Body of pancreas (tissue), 4 donors: ENCODE measurements at places on chromosomes 2 and 18. TPM values are rescaled to one million over a fixed set of nuclear protein-coding genes. Genes with fewer than 3 reads are reported as not detected.

LOXHD1 gene
- total RNA-seq, result 0.26 TPM

GLI2 gene
- total RNA-seq, result 1.3 TPM

DNAJC5G gene
- 1.3 TPM for total RNA-seq

RDH14 gene
- 11.9 TPM for total RNA-seq

ITGA4 gene
- 4.3 TPM for total RNA-seq

ITGB1BP1 gene
- 28.3 TPM for total RNA-seq

RGPD4 gene
- total RNA-seq, result not detected

TBR1 gene
- not detected for total RNA-seq

PAIP2B gene
- total RNA-seq, result 32.9 TPM

HOXD12 gene
- not detected for total RNA-seq

AMER3 gene
- total RNA-seq, result 0.78 TPM

GAD1 gene
- total RNA-seq, result not detected

DSG1 gene
- not detected for total RNA-seq

POTEJ gene
- total RNA-seq, result 0.52 TPM

CMPK2 gene
- total RNA-seq, result 6.9 TPM

GRCh38 chr2:37005118-37005868 lies 39.0 kb upstream of the STRN start:
- no peak for DNase-seq

DNA sequence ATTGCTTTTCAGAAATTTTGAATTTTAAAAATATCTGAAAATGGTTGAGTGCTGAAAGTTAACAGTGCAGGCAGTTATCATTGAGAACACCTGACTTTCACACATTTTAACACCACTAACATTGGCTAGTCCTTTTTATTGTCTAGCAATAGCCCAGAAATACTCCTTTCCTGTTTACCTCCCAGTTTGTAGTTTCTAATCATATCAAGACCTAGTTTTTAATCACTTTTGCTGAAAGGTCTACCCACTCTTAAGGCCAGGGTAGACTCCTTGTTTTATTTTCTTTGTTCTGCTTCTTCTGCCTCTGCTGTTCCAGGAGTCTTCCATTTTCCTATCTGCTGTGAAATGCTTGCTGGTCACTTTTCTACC lies 72.1 kb downstream of the UBE2E3 start:
- DNase-seq, result no peak

DNA sequence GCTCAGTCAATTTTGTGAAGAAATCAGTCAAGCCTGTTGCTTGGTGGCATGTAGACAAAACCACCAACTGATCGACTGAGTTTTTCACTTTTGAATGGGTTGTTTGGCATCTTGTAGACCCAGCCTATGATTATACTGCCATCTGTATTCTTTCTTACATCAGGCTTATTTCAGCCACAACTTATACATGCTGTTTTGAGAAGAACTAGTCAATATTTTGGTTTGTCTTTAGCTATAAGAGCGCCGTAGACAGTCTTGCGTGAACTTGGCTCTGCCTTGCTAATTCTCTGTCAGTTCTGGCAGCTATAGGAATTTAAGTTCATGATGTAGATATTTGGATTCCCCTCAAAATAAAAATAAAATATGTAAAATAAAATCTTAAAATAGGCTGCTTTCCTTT lies 742.0 kb upstream of the FANCL start:
- no peak for DNase-seq

DNA sequence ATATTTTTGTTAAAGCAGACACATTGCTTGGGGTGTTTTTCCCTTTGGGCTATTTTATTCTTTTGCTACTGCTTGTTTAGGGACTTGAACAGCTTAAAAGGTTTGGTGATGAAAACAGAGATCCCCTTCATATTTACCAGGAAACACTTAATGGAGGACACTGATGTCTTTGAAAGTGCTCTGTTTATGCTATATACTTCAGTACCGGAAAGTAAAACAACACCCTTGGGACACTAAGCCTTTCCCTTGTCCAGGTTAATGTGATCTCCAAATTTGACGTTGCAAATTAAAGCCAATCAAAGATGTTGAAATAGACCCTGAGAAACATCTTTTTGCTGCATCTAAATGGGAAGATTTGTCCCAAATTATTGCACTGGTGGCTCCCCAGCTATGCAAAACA lies 564.6 kb upstream of the PKDCC start:
- no peak for DNase-seq

GRCh38 chr2:107027205-107027604 lies 141.2 kb upstream of the ST6GAL2 start:
- no peak for DNase-seq

DNA sequence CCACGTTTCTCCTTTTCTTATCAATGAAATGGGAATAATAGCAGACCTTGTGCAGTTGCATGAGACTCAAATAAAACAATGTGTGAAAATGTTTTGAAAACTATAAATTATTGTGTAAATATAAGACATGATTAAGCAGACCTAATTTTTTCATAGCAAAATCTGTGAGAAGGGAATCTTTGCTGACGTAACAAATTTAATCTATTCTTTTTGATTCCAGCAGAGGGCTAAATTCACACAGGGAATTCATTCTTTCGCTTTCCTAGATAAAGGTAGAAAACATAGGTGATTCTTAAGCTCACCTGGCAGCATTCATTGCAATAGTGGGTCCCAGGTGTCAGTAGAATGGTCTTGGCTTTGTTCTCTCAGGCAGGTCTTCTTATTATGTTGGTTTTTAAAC lies 450.0 kb upstream of the GCFC2 start:
- no peak for DNase-seq

- no peak for DNase-seq
Measured at GRCh38 chr2:84526562-84526961, 10.3 kb downstream of the DNAH6 start.

DNA sequence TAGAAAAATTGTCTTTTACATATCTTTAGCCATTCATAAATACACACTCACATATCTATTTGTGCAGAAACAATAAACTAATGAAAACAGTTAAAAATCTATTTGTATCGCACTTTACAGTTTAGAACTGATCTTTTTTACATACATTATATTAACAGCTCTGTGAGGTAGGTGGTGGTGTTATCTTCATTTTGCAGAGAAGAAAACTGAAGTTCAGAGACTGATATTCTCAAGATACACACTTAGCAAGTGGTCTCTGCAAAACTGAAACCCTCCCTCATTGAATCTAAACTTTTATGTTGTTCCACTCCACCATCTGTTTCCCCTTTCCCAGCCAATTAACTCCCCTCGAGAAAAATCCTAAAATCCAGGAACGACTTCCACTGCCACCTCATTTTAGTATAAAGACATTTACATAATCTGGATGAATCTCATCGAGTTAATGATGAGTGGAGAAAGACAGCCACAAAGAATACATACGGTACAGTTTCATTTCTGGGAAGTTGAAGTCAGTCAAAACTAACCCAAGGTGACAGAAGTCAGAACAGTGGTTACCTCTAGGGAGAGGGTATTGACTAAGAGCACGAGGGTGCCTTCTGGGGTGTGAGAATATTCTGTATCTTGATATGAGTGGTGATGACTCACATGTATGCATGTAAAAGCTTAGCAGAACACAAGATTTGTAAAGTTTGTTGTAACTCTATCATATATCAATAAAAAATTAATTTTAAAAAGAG lies 524.2 kb upstream of the TCF4 start:
- DNase-seq, result no peak

DNA sequence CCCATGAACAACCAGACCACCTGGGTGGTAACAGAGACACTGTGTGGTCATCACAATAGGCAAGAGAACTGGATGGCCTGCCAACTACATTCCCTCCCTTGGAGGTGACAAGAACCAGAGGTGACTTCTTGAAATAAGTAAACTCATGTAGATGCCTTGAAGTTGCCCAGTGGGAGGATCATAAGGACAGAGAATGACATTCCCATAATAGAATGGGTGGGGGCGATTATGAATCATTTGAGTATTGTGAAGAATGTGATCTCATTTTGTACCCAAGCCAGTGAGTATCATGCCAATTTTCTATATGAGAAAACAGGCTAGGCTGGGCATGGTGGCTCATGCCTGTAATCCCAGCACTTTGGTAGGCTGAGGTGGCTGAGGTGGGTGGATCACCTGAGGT lies 211.4 kb upstream of the GYPC start:
- no peak for DNase-seq

DNA sequence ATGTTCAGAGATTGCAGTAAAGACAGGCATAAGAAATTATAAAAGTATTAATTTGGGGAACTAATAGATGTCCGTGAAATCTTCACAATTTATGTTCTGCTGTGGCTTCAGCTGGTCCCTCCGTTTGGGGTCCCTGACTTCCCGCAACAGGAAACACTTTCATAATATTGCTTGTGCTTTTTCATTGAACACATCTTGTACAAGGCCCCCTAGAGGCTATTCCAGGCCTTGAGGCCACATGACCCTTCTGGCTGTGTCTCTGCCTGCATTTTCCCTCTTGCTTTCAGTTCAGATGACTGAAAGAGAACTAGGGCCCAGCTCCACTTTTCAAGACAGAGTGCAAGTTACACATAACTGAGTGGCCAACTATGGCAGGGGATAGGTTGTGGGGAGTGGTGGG lies 164.1 kb downstream of the TMEM247 start:
- DNase-seq, result no peak

DNA sequence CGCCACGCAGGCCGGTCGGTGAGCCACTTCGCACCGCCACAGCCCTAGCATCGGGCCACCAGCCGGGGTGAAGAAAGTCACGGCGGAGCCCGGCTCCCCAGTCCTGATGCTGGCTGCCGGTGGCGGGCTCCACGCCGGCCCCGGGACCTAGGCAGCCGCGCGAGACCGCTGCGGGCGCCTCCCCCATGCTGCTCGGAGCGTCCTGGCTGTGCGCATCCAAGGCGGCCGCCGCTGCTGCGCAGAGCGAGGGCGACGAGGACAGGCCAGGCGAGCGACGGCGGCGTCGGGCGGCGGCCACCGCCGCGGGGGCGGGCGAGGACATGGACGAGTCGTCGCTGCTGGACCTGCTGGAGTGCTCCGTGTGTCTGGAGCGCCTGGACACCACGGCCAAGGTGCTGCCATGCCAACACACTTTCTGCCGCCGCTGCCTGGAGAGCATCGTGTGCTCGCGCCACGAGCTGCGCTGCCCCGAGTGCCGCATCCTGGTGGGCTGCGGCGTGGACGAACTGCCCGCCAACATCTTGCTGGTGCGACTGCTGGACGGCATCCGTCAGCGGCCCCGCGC lies 433 bp downstream of the SH3RF3 start:
- no peak for DNase-seq

DNA sequence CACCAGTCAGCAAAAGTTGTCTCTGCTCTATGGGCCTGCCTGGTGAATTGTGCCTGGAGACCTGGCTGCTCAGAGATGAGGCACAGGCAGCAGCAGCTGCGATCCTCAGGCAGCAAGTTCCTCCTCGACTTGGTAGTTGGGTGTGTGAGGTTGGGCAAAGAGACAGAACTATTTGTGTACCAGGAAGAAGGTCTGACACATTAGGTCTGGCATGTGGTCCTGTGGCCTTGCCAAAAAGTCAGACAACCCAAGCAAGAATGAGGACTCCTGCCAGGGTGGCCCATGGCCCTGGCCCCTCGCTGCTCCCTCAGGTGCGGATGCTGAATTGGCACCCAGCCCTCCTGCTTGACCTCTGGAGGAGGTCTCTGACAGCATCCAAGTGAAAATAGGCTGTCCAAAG lies 192.7 kb downstream of the DYSF start:
- no peak for DNase-seq

DNA sequence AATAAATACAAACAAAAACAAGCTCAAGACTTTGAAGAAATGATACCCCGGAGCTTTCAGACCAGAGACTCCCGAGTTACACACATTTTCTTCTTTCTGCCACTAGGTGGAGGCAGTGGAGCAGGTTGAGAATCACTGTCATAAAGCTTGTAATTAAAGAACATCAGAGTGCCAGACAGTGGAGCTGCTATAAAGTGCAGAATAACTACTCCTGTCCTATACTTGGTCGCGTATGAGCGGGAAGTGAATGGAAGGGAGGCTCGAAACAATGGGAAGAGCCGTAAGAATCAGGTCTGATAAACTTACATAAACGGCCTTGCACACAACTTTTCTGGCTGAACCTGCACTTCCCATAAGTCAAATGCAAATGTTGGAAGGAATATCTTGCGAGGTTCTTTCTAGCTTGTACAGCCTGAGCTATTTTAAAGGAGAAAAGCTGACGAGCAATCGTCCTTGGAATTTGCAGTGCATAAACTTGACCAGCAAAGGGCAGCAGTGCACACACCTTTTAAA lies 189.0 kb downstream of the RPIA start:
- peak; percentile 50 for DNase-seq

- peak; percentile 89 for DNase-seq
Measured at GRCh38 chr18:48488388-48488850, 50.4 kb upstream of the CTIF start.

DNA sequence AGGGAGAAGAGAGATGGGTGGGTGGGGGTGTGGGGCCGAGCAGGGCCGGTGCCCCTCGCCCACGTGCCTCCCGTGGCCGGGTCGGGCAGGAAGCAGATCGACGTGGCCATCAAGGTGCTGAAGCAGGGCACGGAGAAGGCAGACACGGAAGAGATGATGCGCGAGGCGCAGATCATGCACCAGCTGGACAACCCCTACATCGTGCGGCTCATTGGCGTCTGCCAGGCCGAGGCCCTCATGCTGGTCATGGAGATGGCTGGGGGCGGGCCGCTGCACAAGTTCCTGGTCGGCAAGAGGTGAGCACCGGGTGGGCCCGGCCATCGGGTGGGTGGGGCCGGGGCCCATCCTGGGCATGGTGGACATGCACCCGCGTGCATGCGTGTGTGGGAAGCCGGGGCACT lies 21.8 kb downstream of the ZAP70 start:
- DNase-seq, result no peak
